Inflammatory macrophage (primary cell): ENCODE measurements at places on chromosomes 2 and 18.

DNA sequence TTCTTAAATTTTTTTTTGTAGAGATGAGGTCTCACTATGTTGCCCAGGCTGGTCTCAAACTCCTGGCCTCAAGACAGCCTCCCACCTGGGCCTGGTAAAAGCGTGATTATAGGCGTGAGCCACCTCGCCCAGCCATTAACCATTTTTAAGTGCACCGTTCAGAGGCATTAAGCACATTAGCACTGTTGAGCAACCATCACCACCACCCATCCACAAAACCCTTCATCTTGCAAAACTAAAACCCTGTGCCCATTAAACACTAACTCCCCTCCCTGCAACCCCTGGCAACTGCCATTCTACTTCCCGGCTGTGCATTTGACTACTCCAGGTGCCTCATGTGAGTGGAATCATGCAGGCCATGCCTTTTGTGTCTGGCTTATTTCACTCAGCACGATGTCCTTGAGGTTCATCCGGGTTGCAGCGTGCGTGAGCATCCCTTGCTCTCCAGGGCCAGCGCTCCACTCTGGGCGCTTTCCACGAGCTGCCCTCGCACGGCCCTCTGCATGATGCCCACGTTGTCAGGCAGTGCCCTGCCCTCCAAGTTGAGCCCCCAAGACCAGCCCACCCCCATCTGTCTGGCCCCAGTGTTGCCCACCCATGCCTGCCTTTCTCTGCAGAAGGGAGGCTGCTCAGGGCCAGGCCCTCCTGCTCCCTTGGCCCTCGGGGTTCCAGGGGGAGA is 63.0 kb upstream of the GLI2 start:
- DNase-seq = no peak

DNA sequence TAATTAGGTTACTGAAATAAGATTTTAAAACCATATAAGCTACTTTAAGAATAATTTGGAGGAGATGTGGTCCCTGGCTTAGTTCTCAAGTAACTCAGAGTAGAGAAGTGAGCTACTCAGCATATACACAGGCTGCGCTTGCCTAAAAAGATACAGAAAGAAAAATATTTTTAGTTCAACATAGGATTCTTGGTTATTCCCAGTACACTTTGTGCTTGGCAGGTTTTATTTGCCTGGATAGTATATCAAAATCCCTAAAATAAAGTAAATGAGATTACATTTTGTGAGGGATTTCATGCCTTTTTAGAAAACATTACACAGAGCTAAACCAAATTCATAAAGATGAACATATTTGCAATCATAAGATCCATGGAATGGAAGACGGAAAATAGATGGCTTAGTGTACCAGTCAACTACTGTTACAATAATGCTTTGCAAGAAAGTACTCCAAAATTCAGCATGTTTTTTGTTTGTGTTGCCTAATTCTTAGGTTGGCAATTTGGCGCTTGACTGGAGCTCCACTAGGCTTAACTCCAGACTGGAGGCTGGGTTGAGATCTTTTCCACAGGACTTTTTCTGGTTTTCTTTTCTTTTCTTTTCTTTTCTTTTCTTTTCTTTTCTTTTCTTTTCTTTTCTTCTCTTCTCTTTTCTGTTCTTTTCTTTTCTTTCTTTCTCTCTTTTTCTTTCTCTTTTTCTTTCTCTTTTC is 600.5 kb upstream of the SYT4 start:
- no peak for DNase-seq

GRCh38 chr2:195658541-195658890 is 1.5 kb downstream of the SLC39A10 start:
- DNase-seq = peak; percentile 46

- DNase-seq = no peak
These were observed 118.2 kb downstream of the PHLPP1 start for GRCh38 chr18:62833494-62833893.

DNA sequence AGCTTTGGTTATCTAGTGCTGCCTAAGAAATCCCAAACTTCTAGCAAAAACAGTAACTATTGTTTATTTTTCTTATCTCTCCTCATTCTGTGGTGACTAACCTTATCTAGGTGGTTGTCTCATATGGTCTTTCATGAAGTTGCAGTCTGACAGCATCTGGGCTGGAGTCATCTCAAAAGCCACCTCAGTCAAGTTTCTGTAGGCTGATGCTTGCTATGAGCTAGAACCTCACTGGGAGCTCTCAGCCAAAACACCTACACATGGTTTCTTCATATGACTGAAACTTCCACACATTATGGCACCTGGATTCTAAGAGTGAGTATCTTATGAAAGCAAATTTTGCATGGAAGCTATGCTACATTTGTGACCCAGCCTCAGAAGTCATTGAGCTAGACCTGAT is 596.4 kb upstream of the VRK2 start:
- DNase-seq = peak; percentile 20

DNA sequence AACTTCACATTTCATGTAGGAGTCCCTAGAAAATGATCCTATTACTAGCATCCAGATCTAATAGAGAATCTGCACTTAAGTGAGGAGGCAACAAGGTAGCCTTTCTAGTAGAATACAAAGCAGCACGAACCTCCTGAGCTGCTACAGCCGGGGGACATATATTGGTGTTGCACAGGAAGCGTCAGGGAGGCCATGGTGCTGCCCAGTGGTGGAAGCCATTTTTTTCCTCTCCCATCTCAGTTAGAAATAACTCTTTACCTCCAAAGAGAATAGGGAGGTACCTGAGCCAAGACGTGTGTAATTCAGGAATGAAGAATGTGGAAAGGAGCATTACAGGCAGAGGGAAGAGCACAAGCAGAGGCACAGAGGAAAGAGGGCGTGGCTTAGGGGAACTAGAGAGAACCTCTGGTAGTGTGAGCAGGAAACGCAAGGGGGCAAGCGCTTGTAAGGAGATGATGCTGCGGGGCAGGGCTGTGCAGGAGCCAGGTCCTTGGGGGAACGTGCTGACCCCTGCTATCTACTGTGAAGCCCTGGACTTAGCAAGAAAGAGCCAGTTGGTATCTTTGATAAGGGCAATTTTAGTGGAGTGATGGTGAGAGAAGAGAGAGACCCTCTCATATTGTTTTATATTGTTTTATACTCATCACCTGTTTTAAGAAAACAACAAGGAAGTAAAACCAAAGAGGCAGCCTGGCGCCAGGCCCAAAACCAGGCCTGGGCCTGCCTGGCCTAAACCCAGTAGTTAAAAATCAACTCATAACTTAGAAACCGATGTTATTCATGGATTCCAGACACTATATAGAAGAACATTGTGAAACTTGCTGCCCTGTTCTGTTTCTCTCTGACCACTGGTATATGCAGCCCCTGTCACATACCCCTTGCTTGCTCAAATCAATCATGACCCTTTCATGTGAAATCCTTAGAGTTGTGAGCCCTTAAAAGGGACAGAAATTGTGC is 50.0 kb upstream of the TTC39C start:
- no peak for DNase-seq

- peak; percentile 56 for DNase-seq
These were observed 15.9 kb upstream of the TMEM214 start for GRCh38 chr2:27016801-27017325.

- DNase-seq = no peak
These were observed 332.1 kb upstream of the ETAA1 start for GRCh38 chr2:67065046-67065445.

GRCh38 chr2:3121601-3122000 is 256.0 kb downstream of the EIPR1 start:
- no peak for DNase-seq

DNA sequence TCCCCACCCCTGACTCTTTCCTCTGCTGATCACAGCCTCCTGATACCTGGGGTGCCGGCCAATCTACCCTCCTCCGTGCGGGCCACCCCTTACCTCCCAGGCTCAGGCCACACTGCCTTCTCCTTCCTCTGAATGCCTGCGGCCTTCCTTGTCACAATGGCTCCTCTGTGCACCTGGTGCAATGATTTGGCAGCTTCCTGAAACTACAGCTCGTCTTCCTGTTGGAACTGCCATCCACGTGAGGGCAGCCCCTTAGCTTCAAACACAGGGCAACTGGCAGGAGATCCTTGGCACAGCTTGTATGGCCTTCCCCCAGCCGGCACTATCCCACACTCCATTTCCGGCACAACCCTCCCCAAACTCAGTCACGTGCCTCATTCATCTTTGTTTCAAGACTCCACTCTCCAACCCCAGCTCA is 69.0 kb downstream of the STPG4 start:
- no peak for DNase-seq

GRCh38 chr2:239396881-239397681 is 3.7 kb downstream of the HDAC4 start:
- no peak for DNase-seq

DNA sequence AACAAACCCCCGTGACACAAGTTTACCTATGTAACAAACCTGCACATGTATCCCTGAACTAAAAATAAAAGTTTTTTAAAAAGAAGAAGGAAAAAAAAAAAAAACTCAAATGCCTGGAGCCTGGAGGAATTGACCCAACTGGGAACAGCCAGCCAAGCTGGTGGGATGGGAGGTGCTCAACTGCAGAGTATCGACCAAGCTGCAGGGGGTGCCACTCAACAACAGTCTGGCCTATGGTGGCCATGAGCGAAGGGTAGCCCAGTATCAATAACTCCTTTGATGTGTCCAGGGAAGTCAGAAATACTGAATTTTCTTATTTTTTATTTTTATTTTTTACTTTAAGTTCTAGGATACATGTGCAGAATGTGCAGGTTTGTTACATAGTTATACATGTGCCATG is 310.3 kb upstream of the DLGAP1 start:
- no peak for DNase-seq

GRCh38 chr2:2731101-2731815 is 400.2 kb upstream of the MYT1L start:
- DNase-seq = no peak

GRCh38 chr2:27042985-27043634 is 8.4 kb upstream of the AGBL5 start:
- no peak for DNase-seq

GRCh38 chr2:156800781-156801361 is 364.7 kb downstream of the GPD2 start:
- no peak for DNase-seq

DNA sequence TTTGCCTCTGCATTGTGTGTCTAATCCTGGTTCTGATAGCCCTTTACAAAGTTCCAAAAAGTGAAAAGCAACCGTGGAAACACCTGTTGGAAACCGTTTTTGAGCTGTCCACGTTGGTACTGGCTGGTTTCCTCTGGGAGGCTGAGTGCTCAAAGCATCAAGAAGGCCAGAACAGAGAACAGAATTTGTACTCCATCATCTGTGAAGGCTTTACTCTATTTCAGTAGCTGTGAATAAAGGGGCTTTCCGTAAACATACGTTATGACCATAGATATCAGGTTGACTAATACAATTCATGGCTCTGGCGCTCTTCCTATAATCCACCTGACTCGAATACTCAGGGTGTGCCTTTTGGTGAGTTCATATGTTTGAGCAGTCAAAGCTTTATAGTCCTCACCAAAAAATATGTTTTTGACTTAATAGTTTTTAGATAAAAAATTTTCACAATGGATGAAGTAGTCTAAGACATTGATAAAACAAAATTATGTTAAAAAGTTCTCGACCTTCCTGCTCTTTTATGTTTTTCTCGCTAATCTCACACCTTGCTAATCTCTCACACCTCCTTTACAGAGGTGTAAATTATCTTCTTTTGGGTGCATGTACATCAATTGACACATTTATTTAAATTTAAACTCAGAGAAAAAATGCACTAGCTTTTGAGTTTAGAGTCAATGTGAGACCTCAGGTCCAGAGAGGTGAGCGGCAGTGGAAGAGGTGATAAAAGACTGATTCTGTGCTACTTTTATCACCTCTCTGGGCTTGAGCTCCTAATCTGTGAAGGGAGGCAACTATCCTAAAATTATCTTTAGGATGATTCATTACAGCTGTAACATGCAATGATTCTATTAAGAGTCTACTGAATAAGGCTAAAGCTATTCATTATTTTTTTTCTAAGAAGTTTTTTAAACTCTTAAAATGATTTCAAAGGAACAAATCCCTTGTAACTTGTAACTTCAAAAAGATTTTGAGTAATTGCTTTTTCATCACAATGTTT is 65.3 kb downstream of the CXCR4 start:
- DNase-seq = no peak

DNA sequence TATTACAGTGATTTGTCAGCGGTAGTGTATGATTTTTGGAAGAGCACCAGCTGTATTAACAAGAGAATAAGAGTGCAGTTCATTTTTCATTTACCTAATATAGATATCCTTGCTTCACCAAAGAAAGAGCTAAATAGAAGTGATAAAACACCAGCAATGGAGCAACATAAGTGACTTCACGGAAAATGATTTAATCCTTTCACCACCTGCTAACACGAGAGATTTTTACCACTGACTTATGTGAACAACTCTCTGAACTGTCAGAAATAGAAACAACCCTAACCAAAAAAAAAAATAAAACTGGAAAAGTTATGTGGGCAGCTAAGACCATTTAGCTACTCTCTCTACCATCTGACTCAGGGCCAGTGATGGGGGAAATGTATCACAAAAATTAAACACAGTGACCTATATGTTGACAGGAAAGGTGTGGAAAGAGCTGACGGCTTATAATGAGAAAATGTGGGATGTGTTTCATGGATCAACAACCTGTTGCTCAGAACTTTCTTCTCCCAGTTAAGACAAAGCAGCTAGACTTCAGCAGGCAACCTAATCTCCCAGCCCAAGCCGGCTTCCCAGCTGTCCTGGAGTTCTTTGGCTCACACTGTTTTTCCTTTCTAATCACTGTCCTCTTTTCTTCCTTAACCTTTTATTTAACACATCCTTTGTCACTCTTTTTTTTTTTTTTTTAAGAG is 272.7 kb downstream of the SS18 start:
- no peak for DNase-seq

- peak; percentile 92 for DNase-seq
These were observed 60.8 kb downstream of the THNSL2 start for GRCh38 chr2:88230911-88231310.

DNA sequence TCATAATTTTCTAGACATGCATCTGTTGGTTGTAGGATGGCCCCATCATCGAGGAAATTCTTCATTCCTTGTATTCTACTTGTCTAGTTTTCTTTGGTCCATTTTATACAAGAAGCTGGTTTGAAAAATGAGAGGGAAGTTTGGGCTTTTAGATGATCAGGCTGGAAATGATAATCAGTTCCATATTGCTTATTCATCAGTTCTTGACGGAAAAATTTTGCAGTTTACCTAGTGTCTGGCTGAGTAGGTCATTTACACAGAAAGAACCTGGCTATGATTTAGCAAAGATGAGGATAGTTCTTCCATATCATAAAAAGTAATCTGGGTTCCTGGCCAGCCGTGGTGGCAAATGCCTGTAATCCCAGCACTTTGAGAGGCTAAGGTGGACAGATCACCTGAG is 374.9 kb downstream of the LRRTM1 start:
- no peak for DNase-seq

- peak; percentile 95 for DNase-seq
These were observed 648 bp downstream of the ARID5A start for GRCh38 chr2:96537066-96537733.

DNA sequence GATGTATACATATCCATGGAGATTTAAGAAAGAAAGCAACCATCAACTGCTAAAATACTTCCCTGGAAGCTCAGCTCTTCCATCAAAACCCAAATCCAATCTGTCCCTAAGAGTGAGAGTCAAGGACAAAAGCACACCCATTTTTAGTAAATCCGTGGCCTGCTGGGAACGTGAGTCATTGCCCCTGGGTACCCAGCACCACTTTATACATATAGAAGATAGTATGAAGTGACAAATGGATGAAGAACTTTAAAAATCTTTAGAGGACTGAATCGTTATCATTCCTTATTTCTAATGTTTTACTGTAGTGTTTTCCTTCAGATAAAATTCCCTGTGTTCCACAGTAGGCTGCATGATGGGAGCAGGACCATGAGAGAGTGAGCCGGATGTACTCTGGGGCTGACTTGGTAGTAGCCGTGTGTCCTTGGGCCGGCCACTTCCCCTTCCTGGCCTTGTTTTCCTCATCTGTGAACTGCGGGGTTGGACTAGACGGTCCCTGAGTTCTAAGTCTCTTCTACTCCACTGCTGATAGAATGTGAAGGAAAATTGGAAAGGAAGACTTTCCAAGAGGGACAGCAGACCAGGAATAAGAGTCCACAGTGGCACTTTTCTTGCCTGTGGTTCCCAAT is 28.5 kb upstream of the CEP68 start:
- DNase-seq = peak; percentile 43
